ENCODE measurements at places on chromosomes 6 and 20. TPM values are rescaled to one million over a fixed set of nuclear protein-coding genes. Genes with fewer than 3 reads are reported as not detected.
A peak's percentile ranks its signal among the peaks of the same experiment; 100 is the strongest.

GRCh38 chr6:109872968-109873545 is 105.1 kb upstream of the GPR6 start:
- DNase-seq = no peak

The HRH3 gene
- total RNA-seq = not detected

GRCh38 chr6:139473231-139473701 is 98.8 kb upstream of the CITED2 start:
- DNase-seq = no peak

DNA sequence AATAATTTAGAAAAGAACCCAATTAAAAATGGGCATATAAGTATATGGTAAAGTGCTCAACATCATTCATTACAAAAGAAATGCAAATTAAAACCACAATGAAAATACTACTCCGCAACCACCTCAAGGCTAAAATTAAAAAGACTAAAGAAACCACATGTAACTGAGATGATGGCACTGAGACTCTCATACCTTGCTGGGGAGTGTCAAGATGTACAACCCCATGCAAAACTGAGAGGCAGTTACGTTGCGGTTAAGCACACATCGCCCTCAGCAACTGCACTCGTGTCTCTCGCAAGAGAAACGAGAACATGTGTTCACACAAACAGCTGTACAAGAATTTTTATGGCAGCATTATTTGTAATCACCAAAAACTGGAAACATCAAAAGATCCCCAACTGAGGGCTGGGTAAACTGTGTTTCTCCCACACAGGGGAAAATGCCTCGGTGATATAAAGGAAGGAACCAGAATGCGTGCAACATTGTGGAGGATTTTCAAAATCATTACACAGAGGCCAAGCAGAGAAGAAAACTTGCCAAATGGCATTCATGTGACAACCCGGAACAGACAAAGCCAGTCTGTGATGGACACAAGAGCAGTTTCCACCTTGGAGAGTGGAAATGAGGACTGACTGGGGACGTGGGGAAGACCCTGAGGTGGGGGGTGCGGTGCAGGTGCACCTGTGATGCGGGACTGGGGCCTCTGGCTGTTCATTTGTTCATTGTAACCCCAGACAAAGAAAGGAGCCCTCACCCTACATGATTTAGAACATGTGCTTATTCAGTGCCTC is 144.9 kb downstream of the WDR27 start:
- no peak for DNase-seq

The GJA10 gene
- total RNA-seq = not detected

DNA sequence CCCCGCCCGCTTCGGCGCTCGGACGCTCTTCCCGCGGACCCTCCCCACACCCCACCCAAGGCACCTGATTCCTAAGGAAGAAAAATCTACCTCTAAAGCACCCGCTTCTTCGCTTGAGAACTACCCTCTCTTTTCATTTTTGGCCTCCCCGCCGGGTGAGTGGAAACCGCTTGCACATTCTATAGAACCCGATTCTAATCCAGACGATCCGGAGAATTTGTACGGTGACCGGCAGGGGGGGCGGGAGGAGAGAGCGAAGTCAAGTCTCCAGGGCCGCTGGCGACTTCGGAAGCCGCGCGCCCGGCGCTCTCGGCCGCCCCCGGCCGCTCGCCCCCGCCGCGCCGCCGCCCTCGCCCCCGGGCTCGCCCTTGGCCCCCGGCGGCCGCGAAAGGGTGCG is at the start of gene RBM24:
TSS of gene RBM24 (plus strand) at position 262 of the 397 bp plus-strand sequence. CDS start 221 bp downstream, outside the sequence.
- DNase-seq = no peak

DNA sequence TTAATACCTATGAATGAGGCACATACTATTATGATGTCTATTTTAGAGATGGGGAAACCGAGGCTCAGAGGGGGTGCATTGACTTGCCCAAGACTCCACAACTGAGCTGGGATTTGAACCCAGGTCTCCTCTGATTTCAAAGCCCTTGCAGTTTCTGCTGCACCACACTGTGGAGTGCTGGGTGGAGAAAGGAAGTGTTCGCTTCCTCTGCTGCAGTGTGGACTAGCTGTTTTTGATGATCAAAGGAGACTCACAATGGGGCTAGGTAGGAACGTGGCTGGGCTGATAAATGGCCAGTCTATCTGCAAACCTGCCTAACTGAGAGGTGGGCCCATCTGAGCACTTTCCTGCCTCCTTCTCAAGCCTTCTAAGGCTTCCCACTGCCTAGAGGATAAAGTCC is 87.2 kb downstream of the CD40 start:
- no peak for DNase-seq

DNA sequence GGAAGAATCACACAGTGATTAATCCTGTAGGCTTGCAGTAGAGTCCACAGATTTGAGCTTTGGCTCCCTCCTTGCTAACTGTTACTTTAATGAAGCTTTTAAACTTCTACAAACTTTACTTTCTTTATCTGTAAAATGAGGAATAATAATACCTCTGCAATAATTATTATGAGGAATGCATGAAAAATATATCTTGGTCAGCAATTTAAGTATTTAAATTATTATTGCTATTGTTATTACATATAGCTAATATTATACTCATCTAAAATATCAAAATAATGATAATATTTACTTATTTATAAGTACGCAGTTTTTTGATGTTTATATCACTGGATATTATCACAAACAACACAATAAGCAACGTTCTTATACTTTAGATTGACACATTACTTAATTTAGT is 38.3 kb upstream of the LAMA2 start:
- DNase-seq = no peak

The TCP1 gene
- total RNA-seq = 401 TPM

The OR2J3 gene
- total RNA-seq = not detected

The PPIL4 gene
- 7.6 TPM for total RNA-seq

The DSP gene
- total RNA-seq = 29.7 TPM

DNA sequence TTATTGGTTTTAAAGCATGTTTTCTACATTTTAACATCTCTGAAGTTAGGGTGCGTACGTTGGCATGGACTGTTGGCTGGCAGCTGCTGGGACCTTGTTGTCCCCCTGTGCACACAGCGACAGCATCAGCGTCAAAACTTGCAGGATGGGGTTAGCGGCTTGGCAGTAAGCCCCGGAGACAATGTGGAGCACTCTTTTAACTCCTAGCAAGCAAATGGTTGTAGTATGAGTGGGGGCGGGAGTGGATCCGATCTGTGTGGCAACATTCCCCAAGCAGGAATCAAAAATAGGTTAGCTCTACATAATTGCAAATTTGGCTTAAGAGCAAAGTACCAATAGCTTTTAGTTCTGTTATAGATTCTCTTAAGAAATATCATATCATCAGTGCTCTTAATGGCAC is 70.1 kb downstream of the NRN1 start:
- no peak for DNase-seq

GRCh38 chr6:16803294-16804200 is 42.3 kb upstream of the ATXN1 start:
- DNase-seq = no peak

The FOXF2 gene
- not detected for total RNA-seq

DNA sequence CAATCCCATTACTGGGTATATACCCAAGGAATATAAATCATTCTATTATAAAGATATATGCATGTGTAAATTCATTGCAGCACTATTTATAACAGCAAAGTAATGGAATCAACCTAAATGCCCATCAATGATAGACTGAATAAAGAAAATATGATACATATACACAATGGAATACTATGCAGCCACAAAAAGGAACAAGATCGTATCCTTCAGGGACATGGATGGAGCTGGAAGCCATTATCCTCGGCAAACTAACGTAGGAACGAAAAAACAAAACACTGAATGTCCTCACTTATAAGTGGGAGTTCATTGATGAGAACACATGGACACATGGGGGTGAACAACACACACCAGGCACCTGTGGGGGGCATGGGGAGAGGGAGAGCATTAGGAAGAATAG is 156.7 kb downstream of the RNGTT start:
- DNase-seq = no peak

GRCh38 chr6:13769655-13770053 is 44.7 kb downstream of the MCUR1 start:
- DNase-seq = no peak

The KIAA1755 gene
- 0.05 TPM for total RNA-seq

DNA sequence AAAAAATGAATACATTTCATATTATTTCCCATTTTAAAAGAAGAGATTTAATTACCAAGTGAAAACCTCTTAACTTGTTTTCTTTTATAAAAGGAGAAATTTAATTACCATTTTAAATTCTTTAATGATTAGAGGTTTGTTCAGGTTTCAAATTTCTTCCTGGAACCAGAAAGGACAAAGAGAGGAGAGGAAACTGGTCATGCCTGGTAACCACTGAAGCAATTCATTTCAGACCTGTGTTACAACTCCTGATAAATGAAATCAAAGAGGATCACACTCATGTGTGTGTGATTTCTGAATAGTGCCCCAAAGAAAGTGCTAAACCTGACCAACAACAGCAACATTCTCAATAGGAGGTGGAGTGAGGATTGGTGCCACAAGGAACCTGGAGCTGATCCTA is 12.6 kb upstream of the SLPI start:
- DNase-seq = no peak

The LBP gene
- 0.28 TPM for total RNA-seq

GRCh38 chr20:50744143-50744792 is 12.9 kb downstream of the PARD6B start:
- peak; percentile 94 for DNase-seq

The NNAT gene
- total RNA-seq = 2.1 TPM

DNA sequence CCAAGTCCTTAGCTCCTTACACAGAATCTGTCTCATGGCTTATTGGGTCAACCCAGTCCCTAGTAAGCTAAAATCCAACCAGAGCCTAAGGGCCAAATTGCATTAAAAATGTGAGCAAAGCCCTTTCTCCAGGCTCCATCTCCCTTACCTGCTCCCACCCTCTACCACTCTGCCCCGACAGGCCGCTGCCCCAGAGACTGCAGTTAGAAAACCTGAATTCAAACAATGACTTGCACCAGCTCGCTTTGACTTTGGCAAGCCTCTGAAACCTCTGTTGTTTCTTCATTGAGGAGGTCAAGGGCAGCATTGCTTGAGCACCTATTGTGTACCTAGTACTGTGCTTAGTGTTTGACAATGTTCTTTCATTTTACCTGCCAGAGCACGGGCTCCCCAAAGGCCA is 188.1 kb upstream of the PMEPA1 start:
- DNase-seq = no peak

DNA sequence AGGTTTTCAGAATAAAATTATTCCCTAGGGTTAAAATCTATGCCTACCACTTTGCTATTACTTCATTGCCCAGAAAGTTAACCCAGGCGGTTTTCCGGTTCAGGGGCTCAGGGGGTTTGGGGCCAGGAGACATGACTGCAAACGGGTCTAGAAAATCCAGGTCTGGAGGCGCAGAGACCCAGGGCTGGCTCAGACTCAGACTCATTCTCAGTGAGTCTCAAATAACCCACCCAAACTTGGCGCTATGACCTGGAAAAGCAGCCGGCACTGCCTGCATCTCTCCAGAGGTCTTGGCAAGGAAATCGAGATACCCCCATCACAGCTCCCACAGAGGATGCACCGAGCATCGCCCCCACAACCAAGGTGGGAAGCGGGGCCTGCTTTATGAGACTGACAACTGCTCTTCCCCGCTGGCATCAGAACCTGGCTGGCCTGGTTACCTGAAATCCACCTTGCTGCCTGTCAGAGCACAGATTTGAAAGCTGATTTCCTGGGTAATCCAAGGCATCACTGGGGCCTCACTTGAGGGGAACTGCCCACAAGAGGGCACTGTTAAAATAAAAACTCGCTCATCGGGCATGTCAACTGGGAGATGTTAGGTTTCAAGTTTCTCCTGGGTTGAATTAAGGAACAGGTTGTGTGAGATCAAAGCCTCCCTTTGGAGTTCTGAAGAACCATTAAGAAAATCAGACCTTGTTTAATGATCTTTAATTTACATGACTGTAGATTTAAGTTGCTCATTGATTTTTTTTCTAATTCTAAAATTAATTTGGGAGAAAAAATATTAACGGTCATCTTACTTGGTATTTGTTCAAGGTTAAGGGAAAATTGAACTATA is 55.1 kb downstream of the KIF16B start:
- DNase-seq = peak; percentile 79

The TMEM151B gene
- not detected for total RNA-seq

DNA sequence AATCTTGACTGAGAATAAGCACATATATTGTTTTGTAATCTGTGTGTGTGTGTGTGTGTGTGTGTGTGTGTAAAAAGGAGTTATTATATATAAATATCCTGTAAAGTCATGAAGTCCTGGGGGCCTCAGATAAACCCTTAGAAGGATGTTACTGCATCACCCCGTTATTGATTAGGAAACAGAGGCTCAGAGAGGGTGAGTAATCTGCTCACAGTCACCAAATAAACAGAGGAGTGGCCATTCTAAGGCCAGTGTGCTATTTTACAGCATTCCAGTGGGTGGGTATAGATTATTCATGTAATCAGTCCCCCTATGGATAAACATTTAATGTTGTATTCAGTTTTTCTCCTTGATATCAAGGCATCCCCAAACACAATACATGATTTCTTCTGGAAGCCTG is 87.1 kb downstream of the CDC5L start:
- DNase-seq = no peak

The LY6G6F gene
- not detected for total RNA-seq

DNA sequence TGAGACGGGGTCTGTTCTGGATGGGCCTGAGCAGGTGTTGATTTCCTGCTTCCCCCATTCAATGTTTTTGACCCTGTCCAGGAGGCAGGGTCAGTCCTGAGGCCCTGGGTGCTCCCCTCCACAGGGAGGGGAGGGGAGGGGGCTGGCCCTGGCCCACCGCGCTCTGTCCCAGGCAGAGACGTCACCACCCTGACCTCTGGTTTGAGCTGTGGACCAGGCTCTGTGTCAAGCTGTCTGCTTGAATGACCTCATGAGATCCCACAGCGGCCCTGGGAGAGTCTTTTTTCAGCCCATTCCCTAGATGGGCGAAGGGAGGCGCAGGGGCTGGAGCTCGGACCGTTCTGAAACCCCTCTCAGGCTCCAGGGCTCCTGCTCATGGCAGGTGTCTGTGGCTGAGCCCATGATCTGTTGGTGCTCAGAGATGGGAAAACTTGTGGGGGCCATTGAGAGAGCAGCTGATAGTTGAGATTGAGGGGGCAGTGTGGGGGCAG is 8.9 kb upstream of the LKAAEAR1 start:
- no peak for DNase-seq

- DNase-seq = no peak
Observed at GRCh38 chr6:58198301-58198700, 880.9 kb downstream of the PRIM2 start.

The CLDN20 gene
- not detected for total RNA-seq

Data from HT-29 (cell line).